ENCODE measurements at places on chromosomes 7 and 10. TPM values are rescaled to one million over a fixed set of nuclear protein-coding genes. Genes with fewer than 3 reads are reported as not detected.

- no peak for DNase-seq
These were observed 17.6 kb downstream of the DNTT start for GRCh38 chr10:96321822-96322221.

DNA sequence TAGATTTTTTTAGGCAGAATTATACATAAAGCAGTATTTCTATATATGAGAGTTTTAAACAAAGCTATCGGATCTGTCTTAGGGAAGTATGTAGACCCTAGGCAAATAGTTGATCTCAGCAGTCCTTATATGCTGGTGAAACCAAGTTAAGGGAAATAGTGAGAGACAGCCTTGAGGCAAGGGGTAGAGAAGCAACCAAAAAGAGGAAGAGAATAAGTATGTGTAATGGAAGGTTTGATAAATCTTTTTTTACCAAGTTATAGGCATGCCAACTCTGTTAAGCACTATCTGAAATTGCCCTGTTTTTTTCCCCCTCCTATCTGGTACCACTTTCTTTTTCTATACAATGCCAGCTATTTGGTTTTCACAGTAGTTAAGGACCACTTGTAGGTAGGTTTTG lies 19.9 kb downstream of the SPAG6 start:
- no peak for DNase-seq

DNA sequence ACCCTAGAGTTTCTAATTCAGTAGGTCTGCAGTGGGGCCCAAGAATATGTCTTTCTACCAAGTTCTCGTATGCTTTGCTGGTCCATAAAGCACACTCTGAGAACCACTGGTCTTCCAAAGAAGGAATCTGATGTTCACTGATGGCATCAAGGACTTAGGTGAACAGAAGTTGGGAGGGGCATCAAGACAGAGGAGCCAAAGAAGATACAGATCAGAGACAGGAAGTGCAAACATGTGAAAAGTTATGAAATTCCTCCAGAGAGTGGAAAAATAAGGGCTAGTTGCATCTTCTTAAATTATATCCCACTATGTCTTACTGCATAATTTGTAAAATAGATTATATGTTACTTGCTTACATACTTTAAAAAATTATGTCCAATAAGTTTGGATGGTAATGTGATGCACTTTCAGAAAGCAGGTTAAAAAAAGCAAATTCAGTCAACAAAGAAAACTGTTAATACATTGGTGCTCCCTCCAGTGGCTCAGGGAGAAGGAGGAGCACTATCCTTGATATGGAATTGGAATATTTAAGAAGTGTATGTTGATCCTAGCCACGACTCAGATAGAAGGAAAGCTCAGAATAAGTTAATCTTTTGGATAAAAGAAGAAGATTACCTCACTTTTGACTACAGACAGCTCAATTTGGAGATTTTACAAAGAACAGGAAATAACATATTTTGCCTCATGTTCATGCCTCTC lies 35.8 kb downstream of the CREB3L2 start:
- DNase-seq: no peak

GRCh38 chr7:158032561-158033115 lies 555.0 kb downstream of the PTPRN2 start:
- no peak for DNase-seq

DNA sequence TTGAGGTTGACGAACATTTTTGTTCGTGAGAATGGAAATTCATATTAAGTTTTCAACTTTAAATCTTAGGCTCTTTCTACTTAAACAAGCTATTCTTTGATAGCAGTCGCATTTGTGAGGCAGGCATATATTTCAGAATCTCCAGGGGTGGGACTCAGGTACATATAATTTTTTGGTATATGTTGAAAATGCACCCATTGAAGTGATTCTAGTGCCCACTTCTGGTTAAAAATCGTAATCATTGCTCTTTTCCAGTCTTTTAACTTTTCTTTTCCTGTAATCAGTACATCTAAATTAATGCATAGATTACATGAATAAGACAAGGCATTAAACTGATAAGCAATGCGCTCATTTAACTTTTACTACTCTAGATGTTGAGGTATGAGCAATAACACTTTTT lies 67.8 kb downstream of the ZNRF2 start:
- no peak for DNase-seq

- DNase-seq: no peak
These were observed 52.6 kb upstream of the SP8 start for GRCh38 chr7:20839196-20839735.

- DNase-seq: no peak
These were observed 196.8 kb downstream of the RNLS start for GRCh38 chr10:88386204-88386788.

ENKUR gene
- 0.19 TPM for polyA plus RNA-seq

Measured in heart left ventricle (tissue), 16 donors.